Natural killer cell (primary cell): ENCODE measurements at places on chromosomes 2 and 18. TPM values are rescaled to one million over a fixed set of nuclear protein-coding genes. Genes with fewer than 3 reads are reported as not detected.

The SPTBN1 gene
- total RNA-seq = 68.3 TPM

The CABYR gene
- total RNA-seq = not detected

The C18orf54 gene
- 2.0 TPM for total RNA-seq

The RIT2 gene
- not detected for total RNA-seq

The FAP gene
- total RNA-seq = not detected

The FBXO36 gene
- 1.2 TPM for total RNA-seq

The ABCA12 gene
- not detected for total RNA-seq

The CXCR1 gene
- total RNA-seq = 10.6 TPM

The PAIP2B gene
- total RNA-seq = 3.2 TPM

The LYPD6 gene
- total RNA-seq = not detected

The FLACC1 gene
- total RNA-seq = 7.0 TPM

The SLC9A2 gene
- total RNA-seq = not detected

The FOXD4L1 gene
- not detected for total RNA-seq

The FBLN7 gene
- 0.48 TPM for total RNA-seq

The TACR1 gene
- total RNA-seq = not detected

The FEV gene
- not detected for total RNA-seq

The KCNG2 gene
- not detected for total RNA-seq

The GPBAR1 gene
- total RNA-seq = 2.6 TPM
